Activated T-helper 1 cell treated with Interleukin-2 at 50 U/mL for 16 hours (primary cell): ENCODE measurements at places on chromosomes 12 and 14.
A peak's percentile ranks its signal among the peaks of the same experiment; 100 is the strongest.

- DNase-seq, result no peak
These were observed 1358.8 kb downstream of the LRFN5 start for GRCh38 chr14:42965512-42965911.

- DNase-seq, result no peak
These were observed 22.5 kb upstream of the ATP2B1 start for GRCh38 chr12:89731089-89731488.

GRCh38 chr14:53855127-53855526 lies 101.5 kb downstream of the BMP4 start:
- no peak for DNase-seq

GRCh38 chr14:95310635-95311380 lies 8.9 kb downstream of the CLMN start:
- DNase-seq, result no peak

GRCh38 chr12:49293056-49293956 lies 1.6 kb upstream of the PRPH start:
- no peak for DNase-seq

GRCh38 chr12:117189725-117190209 lies 503 bp downstream of the FBXO21 start:
- peak; percentile 19 for DNase-seq

DNA sequence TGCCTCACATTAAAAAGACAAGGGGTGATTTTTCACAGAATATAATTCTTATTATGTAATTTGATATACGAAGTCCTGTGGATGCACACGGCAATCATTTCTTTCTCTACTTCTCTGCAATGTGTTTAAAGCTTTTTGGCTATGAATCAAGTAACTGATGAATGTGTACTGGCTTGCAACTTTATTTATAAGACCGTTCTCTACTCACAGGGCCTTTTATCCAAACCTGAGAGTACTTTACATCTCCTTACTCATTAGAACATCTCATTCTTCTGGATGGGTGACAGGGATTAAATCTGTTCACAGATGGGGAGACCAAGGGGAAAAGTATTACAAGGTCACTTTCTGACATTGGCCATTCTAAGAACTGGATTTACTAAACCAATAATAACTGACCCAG lies 215.8 kb upstream of the DIO2 start:
- no peak for DNase-seq

GRCh38 chr12:67411562-67411961 lies 142.4 kb downstream of the CAND1 start:
- no peak for DNase-seq
